ENCODE measurements at places on chromosomes 1 and 21. TPM values are rescaled to one million over a fixed set of nuclear protein-coding genes. Genes with fewer than 3 reads are reported as not detected.
A peak's percentile ranks its signal among the peaks of the same experiment; 100 is the strongest.

The KCNJ9 gene
- not detected for total RNA-seq

- no peak overlapping the region for H3K4me3 ChIP-seq
- DNase-seq, result no peak
- H3K27me3 ChIP-seq, result no peaks in the 10 kb centered on the region
- no peaks in the 10 kb centered on the region for H3K36me3 ChIP-seq
- no peaks in the 10 kb centered on the region for H3K4me1 ChIP-seq
These were observed 228.8 kb downstream of the COL11A1 start for GRCh38 chr1:102879439-102879993.

The GSTM1 gene
- not detected for total RNA-seq

GRCh38 chr1:6982860-6983259 is 197.6 kb downstream of the CAMTA1 start:
- H3K27me3 ChIP-seq, result no peaks in the 10 kb centered on the region
- DNase-seq, result no peak
- no peaks in the 10 kb centered on the region for H3K4me1 ChIP-seq

The CFHR3 gene
- total RNA-seq, result 1.5 TPM

GRCh38 chr1:155110381-155110780 is 17.3 kb upstream of the EFNA1 start:
- peaks cover under 1% of the 10 kb centered on the region for H3K4me1 ChIP-seq
- no peaks in the 10 kb centered on the region for H3K27me3 ChIP-seq
- H3K36me3 ChIP-seq, result no peaks in the 10 kb centered on the region
- no peak overlapping the region for H3K27ac ChIP-seq
- no peak for DNase-seq

The SPRR2B gene
- not detected for total RNA-seq

- H3K4me1 ChIP-seq, result peaks cover 33% of the 10 kb centered on the region
- no peak overlapping the region for H3K4me3 ChIP-seq
- DNase-seq, result no peak
- H3K36me3 ChIP-seq, result no peaks in the 10 kb centered on the region
- H3K27me3 ChIP-seq, result no peaks in the 10 kb centered on the region
These were observed 80.3 kb downstream of the NFIA start for GRCh38 chr1:61162520-61163258.

DNA sequence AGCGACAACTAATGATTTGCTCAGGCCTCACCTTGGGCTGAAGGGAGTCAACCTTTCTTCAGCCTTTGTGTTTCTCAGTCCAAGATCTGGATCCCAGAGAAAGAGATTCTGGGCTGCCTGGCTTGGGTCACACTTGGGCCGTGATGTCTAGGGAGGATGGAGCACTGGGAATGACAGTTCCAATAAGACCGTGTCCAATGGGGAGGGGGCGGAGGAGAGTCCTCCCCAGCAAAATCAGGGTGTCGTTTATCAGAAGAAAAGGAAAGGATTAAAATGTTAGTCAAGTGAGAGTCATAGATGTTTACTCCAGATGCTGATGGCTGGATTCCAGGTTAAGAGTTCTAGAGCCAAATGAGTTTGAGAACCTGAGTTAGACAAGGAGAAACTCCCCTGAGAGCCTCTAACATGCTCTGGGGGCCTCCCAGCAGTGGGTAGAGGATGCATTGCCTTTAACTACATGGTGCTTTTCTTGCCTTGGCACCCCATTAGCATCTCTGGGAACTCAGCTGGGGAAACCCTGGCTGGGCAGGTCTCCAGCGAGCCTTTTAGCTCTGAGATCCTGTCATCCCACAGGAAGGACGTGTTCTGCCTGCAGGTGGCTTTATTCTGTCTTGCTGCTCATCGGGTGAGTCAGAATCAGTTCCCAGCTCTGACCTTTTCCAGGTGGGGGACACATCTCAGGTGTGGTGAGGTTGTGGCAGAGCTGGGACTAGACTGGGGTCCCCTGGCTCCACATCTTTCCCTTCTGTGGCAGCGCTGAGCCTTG is 22.2 kb downstream of the NIPAL3 start:
- no peaks in the 10 kb centered on the region for H3K27me3 ChIP-seq
- no peaks in the 10 kb centered on the region for H3K4me1 ChIP-seq
- peak; percentile 21 for DNase-seq
- peak overlapping the region; percentile 49 for H3K27ac ChIP-seq
- no peaks in the 10 kb centered on the region for H3K36me3 ChIP-seq

The CCDC185 gene
- not detected for total RNA-seq
